ENCODE measurements at places on chromosomes 3 and 15.
A peak's percentile ranks its signal among the peaks of the same experiment; 100 is the strongest.

- DNase-seq = no peak
Measured at GRCh38 chr15:62622775-62623174, 419.8 kb upstream of the TPM1 start.

- peak; percentile 22 for DNase-seq
Measured at GRCh38 chr3:122679882-122680474, 661 bp upstream of the PARP14 start.

- no peak for DNase-seq
Measured at GRCh38 chr3:78724859-78725258, 1042.9 kb downstream of the ROBO1 start.

GRCh38 chr3:179021119-179021903 lies 50.3 kb downstream of the ZMAT3 start:
- no peak for DNase-seq

DNA sequence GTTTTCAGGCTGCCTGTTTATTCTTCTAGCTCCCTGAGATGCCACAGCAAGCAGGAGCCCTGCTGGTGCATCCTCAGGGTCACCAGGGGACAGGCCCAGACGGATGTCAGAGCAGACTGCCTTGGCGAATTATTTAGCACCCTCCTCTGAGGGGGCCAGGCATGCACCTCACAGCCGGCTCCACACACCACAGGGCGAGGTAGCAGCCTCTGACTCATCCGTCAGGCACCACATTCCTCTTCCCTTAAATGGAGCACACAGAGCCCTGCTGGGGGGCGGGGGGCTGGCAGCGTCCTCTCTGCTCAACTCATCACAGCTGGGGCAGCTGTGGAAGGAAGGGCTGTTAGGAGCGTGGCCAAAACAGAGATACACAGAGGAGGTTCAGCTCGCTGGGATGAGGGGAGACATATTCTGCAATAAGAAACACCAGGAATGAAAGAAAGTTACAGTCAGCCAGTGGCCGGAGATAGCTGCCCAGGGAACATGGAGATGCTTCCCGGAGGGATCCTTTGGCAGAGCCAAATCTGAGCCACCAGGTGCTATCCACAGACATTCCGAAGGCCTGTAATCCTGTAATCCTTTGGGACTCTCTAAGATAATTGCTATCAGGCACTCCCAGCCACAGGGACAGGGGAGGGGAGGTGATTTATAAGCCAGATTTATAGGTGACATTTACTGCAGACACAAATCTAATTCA lies 13.9 kb upstream of the PRICKLE2 start:
- DNase-seq = no peak

GRCh38 chr15:32802286-32802936 lies 84.6 kb downstream of the GREM1 start:
- no peak for DNase-seq

GRCh38 chr3:50338965-50339364 lies 1.7 kb downstream of the RASSF1 start:
- no peak for DNase-seq

GRCh38 chr15:73758461-73758860 lies 5.3 kb upstream of the INSYN1 start:
- no peak for DNase-seq

GRCh38 chr3:114394551-114394950 lies 100.7 kb downstream of the TIGIT start:
- DNase-seq = no peak

DNA sequence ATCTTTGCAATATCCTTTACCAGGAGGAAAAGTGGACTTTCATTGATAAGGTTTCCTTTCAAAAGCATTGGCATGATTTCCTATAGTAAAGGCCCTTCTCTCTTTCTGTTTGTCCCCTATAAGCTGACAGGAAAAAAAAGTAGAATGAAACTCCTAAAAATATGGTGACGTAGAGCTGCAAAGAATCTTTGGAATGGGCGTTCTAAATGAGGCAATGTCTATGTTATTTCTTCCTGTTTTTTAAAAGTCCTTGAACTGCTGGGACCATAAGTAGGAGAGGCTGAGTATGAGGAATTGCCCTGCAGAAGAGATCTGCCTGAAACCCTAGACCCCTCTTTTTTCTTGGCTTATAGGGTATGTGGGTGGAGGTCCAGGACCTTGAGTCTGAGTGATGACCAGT lies 17.2 kb downstream of the ST3GAL6 start:
- DNase-seq = no peak
